ENCODE measurements at places on chromosomes 7 and 10.

DNA sequence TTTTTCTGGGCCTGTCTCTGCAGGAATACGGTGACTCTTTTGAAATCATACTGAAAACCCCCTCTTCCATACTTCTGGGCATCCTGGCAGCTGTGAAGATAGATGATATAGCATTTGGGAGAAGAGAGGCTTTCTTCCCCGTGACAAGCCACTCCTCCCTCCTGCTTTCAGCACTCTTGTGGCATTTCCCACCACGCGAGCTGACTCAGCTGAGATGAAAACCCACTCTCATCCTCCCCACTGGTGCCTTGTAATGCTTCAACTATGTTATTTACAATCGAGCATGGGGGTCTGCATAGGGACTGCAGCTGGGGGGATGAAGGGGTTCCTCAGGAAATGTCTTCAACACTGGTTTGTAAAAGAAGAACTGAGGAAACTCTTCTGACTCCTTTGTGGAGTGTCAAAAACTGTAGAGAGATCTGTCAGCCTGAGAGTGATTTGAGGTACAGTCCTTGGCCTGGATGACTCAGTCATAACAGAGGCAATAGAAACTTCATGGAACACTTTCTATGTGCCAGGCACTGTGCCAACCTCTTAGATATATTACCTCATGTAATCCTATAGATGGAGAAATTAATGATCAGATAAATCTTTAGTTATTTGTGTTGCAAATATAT lies 1.7 kb upstream of the TBATA start:
- no peak for DNase-seq

GRCh38 chr10:94251568-94251967 lies 111.2 kb downstream of the NOC3L start:
- no peak for DNase-seq

DNA sequence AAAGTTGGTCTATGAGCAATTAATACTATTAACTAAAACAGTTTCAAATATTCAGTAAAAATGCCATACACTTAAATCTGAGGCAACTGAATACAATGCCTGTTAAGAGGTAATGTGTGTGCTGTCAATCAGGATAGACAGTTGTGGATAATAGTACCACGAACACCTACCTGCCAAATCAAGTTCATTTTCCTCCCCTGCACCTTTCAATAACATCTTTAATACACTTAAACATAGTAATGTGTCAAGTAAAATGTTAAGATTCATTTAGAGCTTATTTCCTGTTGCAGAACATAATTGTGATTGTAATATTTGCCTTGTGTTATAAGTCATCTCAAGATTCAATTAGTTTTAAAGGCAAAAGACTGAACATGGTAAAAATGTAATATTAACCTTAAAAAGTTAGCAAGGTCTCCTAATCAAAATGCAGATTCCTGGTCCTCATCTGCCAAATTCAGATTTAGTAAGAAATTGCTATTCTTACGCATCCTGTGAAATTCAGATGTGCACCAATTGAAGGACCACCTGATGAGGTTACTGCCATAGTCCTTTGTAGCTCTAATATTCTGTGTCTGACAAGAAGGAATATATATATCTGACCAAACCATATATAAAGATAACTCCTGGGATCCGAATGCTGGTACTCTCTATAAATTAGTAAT lies 37.1 kb downstream of the COL1A2 start:
- no peak for DNase-seq

- DNase-seq: no peak
These were observed 57.6 kb downstream of the CNNM2 start for GRCh38 chr10:102975483-102976379.

- DNase-seq: no peak
These were observed 40.9 kb downstream of the PDSS1 start for GRCh38 chr10:26738301-26738911.

GRCh38 chr10:74022926-74023629 lies 25.2 kb downstream of the VCL start:
- no peak for DNase-seq

GRCh38 chr10:86899670-86900276 lies 57.6 kb downstream of the MMRN2 start:
- peak; percentile 41 for DNase-seq

GRCh38 chr7:45421806-45422205 lies 152.4 kb upstream of the ADCY1 start:
- DNase-seq: no peak

- DNase-seq: no peak
These were observed 127.0 kb downstream of the PTPRN2 start for GRCh38 chr7:158460665-158461064.

GRCh38 chr7:24866004-24866615 lies 108.8 kb upstream of the GSDME start:
- DNase-seq: no peak

DNA sequence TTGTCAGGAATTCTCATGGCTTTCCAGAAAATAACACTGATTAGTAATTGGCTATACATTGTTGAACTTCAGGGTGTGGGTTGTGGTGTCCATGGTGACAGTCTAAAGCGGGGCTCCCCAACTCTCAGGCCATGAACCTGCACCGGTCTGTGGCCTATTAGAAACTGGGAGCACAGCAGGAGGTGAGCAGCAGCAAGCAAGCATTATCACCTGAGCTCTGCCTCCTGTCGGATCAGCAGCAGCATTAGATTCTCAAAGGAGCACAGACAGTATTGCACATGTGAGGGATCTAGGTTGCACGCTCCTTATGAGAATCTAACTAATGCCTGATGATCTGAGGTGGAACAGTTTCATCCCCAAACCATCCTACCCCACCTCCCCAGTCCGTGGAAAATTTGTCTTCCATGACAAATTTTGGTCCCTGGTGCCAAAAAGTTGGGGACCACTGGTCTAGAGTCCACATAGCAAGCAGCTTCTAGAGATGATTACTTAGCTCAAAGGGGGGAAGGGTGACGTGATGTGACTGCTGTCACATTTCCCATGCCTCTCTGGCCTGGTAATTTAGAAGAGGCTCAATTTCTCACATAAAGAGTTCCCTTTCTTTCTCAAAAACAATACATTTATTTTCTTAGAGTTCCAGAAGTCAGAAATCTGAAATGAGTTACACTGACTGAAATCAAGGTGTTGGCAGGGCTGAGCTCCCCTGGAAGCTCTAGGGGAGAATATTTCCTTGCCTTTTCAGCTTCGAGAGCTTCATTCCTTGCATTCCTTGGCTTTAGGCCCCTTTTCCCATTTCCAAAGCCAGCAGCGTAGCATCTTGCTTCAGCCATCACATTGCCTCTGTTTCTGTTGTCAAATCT lies 17.6 kb upstream of the FAM221A start:
- DNase-seq: peak; percentile 34

DNA sequence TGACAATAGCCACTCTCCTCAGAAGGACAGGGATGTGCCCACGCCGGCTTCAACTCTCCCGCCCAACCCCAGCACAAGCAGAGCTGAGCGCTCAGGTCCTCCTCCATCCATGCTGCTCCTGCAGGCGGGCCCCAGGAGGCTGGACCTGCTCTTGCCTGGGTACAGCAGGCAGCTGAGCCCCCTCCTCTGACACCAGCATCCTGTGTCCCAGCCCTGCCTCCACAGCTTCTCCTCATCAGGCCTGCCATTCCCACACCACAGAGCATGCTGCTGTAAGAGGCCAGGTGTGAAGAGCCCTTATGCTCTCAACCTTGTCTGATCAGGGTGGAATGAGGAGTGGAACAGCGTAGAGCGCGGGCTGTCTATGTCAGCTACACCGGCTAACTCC lies 302.2 kb downstream of the PTPRN2 start:
- DNase-seq: no peak

DNA sequence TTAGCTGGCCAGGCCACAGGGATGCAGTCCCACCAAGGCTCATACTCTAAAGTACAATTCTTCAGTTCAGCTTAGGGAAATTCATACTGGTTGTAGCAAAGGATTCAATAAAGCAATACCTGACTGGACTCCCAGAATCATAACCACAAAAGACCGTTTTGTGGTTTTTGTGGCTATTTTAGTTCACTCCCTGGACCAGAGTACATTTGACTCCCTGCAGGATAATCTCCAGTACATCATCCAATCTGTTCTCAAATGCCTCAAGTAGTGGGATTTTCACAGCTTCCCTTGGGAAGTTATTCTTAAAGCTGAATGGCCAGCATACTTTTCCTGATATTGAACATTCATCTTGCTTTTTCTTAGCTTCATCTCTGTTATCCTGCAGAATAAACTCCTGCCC lies 29.3 kb upstream of the YAE1 start:
- DNase-seq: no peak

DNA sequence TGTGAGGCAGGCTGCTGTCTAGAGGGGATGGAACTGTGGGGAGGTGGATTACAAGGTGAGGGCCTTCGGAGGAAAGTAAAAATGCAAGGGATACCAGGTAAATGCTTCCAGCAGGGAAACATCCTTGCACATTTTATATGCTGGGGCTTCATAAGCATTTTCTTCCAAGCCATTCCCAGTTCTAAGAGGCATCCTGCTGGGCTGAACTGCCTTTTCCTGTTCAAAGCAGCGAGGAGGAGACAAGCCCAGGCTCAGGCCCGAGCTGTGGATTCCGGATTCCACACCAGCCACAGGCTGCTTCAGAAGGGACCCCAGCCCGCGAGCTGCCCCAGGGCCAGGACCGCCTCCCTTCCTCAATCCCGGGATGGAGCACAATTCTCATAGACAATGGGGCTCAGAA lies 249.7 kb downstream of the TNS3 start:
- DNase-seq: peak; percentile 75

DNA sequence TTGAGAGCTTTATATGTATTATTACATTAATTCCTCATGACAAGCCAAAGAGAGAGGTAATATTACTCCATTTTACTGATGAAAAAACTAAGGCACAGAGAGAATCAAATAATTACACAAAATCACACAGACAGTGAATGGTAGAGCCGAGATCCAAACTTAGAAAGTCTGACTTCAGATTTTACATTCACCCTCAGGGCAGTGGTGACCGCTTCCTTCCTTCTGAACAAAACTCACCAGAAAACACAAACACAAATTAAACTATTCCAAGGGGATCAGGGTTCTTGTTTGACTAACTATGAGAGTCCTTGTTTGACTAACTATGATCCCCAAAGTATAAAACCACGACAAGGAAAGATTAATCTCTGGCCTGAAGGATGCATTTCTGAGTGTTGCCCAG lies 67.9 kb upstream of the PTN start:
- DNase-seq: no peak

GRCh38 chr7:36441344-36442022 lies 51.8 kb downstream of the ANLN start:
- no peak for DNase-seq

DNA sequence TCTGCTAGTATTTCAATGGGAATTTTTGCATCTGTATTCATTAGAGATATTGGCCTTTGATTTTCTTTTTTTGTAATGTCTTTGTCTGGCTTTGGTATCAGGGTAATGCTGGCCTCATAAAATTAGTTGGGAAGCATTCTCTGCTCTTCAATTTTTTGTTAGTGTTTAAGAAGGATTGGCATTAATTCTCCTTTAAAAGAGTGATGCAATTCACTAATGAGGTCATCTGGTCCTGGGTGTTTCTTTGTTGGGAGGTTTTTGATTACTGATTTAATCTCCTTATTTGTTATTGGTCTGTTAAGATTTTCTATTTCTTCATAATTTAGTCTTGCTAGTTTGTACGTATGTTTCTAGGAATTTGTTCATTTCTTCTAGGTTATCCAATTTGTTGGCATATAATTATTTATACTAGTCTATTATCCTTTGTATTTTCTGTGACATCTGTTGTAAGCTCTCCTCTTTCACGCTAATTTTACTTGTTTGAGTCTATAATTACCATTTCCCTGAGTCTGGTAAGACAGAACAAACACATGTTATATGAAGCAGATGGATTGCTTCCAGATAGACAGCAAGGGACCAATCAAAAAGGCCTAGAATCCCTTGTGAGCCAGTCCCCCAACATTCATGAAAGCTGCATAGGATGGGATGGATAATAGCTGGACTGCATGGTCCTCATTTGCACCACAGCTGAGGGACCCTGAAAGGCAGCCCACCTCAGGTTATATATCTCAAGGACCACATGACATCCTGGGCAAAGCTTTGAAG lies 54.4 kb downstream of the MTPAP start:
- no peak for DNase-seq

DNA sequence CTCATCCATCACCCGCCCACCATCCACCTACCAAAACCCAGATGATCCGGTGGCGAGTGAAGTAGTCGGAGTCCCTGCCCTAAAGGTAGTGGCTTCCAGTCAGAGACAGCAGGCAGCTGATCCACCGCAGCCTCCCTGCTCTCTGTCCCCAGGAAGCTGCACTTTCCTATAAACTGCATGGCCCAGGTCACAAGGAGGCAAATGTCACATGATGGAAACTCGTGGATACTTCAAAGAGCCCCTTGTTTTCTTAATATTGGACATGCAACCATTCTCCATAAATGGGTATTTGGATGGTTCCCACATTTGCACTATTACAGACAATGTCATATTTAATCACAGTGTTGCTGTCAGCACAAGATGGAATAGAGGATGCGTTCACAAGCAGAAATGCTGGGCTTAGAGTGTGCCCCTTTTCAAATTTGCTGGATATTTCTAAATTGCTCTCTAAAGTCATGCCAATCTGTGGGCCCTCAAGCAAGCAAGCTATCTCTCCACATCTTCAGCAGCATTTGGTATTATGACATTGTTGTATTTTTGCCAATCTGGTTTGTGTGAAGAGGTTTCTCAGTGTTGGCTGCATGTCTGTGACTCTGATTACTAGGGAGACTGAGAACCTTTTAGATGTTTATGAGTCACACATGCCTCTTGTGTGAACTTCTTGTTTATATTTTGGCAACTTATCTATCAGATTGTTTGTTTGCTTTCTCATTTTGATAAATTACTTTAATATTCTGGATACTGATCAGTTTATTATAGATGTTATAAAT lies 822.0 kb downstream of the TNS3 start:
- no peak for DNase-seq

DNA sequence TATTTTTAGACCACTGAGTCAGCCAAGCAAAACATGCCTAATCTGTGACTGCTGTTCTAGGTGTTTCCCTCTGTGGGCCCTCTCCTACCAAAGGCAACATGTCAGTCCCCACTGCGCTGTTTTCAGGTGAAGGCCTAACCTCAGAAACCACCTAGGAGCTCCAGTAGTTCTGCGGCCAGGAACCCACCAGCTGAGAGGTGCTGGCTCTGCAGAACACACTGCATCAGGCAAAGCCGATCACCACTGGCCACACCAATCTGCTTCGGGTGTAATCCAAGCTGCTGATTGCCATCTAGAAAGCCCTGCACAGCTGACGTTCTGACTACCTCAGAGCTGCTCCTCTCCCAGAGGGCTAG lies 14.9 kb downstream of the CAMK2G start:
- DNase-seq: no peak
